ENCODE measurements at places on chromosomes 7 and 10.
A peak's percentile ranks its signal among the peaks of the same experiment; 100 is the strongest.

- no peak for DNase-seq
Measured at GRCh38 chr10:23779301-23779700, 340.4 kb downstream of the OTUD1 start.

DNA sequence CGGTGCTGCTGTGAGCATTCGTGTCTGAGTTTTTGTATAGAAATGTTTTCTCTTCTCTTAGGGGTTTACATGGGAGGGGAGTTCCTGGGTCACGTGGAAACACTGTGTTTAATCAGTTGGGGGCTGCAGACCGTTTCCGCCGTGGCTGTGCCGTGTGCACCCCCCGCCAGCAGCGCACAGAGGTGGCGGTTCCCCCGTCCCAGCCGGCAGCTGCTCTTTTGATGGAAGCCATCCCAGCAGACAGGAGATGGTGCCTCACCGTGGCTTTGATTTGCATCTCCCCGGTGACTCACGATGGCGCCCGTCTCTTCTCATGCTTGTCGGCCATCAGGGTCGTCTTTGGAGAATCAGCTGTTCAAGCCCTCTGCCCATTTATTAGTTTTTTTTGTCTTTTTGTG, 34.9 kb upstream of the FOXL3 start:
- DNase-seq: no peak

DNA sequence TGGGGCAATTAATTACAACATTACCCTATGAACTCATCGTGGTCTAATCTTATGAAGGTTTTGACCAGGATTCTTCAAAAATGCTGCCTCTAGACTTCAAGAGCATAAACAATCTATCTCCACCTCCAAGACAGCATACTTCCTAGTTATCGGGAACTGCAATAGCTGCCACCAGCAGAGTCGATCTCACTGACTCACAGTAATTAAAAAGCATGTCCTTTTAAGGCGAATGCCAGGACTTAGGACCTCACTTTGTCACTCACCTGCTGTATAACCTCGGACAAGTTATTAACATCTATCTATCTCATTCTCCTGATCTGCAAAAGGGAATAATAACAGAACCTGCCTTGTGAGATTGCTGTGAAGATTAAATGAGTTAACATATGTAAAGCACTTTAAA, 666.0 kb upstream of the COBL start:
- DNase-seq: no peak

GRCh38 chr10:31321396-31321941, 2.5 kb downstream of the ZEB1 start:
- DNase-seq: no peak

GRCh38 chr10:75894761-75895160, 463.3 kb downstream of the LRMDA start:
- no peak for DNase-seq

DNA sequence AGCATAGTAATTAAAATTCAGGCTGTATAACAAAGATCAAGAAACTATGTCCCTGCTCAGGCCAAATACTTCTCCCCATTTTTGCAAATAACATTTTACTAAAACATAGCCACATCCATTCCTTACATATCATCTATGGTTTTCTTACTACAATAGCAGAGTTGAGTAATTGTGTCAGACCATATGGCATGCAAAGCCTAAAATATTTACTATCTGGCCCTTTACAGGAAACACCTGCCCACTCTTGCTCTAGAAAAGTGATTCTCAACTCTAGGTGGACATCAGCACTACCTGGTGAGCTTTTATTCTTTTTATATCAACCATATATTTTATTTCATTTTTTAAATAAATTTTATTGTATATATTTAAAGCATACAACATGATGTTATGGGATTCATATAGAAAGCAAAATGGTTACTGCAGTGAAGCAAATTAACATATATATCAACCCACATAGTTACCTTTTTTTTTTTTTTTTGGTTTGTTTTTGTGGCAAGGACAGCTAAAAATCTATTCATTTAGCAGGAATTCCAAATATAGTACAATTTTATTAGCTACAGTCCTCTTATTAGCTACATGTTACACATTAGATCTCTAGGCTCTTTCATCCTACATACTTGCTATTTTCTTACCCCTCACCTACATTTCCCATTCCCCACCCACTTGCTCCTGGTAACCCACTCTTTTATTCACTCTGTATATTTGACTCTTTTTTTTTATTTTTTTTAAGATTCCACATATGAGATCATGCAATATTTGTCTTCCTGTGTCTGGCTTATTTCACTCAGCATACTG, 19.6 kb downstream of the ABI1 start:
- no peak for DNase-seq

- no peak for DNase-seq
Measured at GRCh38 chr10:114518401-114519305, 114.4 kb upstream of the AFAP1L2 start.

GRCh38 chr7:128171342-128171918, 69.6 kb upstream of the LEP start:
- DNase-seq: no peak

DNA sequence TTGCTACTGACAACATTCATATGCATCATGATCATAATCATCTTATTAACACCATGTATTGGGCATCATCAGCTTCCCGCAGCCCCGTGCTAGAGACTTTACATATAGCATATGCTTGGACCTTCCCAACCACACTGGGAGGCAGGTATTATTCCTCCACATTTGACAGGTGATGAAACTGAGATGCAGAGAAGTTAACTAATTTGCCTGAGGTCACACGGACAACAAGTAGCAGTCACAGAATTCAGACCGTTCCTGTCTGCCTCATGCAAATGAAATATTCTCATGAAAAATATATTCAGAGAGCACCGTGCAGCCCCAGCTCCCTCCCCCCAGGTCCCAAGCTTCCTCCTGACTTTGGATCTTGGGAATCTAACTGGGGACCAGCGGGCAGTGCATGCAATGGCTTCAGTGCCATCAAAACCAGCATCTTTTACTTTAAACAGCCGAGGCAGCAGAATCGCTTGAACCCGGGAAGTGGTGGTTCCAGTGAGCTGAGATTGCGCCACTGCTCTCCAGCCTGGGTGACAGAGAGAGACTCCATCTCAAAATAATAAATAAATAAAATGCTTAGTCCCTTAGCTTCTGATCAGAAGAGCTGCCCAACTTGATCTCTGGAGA, 112.2 kb upstream of the GPR26 start:
- DNase-seq: no peak

- DNase-seq: no peak
Measured at GRCh38 chr7:152330827-152331226, 105.0 kb downstream of the KMT2C start.

GRCh38 chr7:14449291-14449690, 453.3 kb downstream of the DGKB start:
- DNase-seq: no peak

- no peak for DNase-seq
Measured at GRCh38 chr10:101959346-101959916, 96.5 kb downstream of the ARMH3 start.

GRCh38 chr7:27189997-27190748, 5.1 kb upstream of the HOXA11 start:
- peak; percentile 26 for DNase-seq

All from mucosa of descending colon (tissue), 3 donors.